ENCODE measurements at places on chromosomes 4 and X.

DNA sequence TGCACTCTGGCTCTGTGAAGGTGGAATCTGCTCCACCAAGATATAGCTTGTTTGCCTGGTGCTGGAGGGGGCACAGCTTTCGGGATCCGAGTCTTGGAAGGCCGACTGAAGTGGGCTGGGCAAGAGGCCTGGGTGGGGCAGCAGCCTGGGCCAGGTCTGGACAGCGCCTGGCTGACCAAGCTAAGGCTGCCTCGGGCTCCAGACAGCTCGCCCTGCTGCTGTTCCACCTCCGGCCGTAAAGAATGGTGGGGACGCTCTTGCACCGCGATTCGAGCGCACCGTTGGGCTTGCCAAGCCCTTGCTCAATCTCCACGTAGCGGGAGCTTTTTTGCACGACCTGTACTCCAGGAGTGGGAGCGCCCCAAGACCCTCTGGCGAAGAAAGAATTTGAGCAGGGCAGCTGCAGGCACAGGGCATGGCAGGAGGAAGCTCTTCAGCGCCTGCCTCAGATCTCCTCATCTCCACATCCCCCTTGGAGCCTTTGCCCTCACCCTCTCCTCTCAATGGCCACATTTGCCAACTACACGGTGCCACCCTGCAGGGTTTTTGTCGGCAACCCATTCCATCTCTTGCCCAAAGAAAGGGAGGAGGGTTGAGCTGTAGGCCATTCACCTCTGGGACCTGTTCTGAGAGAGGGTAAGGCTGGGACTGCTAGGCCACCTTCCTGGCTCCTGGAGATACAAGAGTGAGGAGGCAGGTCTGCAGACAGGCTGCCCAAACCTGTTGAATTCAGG, 18.9 kb downstream of the CNGA2 start:
- no peak for DNase-seq

DNA sequence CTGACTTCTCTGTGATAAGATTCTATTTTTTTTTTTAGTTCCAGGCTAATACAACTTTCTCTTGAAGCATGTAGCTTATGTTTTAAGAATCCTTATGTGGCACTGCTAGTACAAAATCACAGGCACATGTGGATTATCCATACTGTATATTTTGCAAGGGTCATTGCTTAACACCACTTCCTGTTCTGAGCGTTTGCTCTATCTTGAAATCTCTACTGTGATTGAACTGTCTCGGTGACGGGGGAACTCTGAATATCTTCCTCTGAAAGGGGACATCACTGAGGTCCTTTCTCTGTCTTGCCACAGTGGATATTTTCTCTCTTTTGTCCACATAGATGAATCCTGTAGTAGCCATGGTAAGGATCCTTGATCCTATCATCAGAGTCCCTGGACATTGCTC, 2.1 kb upstream of the WFS1 start:
- DNase-seq = no peak

- no peak for DNase-seq
Observed at GRCh38 chrX:101419489-101419888, 11.5 kb downstream of the HNRNPH2 start.

DNA sequence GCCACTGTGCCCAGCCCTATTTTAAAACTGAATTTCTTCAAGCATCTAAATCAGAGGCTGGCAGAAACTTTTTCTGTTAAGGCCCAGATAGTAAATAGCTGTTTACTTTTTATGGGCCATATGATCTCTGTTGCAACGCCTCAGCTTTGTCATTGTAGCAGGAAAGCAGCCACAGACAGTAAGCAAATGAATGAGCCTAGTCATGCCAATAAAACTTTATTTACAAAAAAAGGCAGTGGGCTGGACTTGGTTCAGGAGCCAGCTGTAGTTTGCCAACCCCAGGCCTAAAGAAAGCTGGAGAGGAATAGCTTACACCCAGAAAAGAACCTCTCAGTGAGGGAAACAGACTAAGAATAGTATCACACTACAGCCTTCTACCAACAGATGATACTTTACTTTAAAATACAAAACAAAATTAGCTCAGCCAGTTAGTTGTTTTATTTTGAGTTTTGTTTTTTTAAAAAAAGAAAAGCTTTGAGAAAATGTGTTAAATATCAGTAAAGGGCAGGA, 25.5 kb downstream of the CHST7 start:
- no peak for DNase-seq
